Colonic mucosa (tissue), 4 donors: ENCODE measurements at places on chromosomes 11 and 22. TPM values are rescaled to one million over a fixed set of nuclear protein-coding genes. Genes with fewer than 3 reads are reported as not detected.

The VWCE gene
- total RNA-seq: 0.58 TPM

GRCh38 chr11:112925516-112926310 lies 35.5 kb upstream of the NCAM1 start:
- DNase-seq: no peak

The KIRREL3 gene
- total RNA-seq: 0.64 TPM

DNA sequence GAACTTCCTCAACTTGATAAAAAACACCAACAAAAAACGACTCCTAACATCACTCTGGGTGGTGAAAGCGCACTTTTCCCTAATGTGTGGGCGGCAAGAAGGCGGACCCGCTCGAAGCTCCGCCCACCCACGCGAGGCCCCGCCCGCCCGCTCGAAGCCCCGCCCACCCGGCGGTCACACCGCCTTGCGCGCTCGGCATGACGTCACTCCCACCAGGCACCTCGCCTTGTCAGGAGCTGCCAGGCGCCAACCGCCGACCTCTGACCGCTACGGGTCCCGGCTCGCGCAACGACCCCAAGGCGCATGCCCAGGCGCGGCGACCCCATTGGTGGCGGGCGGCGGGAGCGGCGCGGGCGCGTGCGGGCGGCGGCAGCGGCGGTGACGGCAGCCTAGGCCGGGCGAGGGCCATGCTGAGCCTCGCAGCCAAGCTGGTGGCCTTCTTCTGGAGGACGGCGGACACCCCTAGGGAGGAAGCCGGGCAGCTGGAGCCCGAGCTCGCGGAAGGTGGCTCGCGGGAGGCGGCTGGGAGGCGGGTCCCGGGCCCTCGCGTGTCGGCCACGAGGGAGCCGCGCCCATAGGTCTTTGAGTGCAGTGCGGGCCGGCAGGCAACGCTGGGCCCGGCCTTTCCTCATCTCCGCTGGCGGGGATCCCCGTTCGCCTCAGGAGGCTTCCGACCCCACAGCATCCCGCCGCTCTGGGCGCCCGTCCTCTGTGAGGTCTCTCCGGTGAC lies at the start of gene MOV10L1:
Gene MOV10L1, plus strand, starts transcription at position 325 of the 730 bp plus-strand sequence. Its CDS starts 83 bp downstream, at position 408.
- DNase-seq: no peak

DNA sequence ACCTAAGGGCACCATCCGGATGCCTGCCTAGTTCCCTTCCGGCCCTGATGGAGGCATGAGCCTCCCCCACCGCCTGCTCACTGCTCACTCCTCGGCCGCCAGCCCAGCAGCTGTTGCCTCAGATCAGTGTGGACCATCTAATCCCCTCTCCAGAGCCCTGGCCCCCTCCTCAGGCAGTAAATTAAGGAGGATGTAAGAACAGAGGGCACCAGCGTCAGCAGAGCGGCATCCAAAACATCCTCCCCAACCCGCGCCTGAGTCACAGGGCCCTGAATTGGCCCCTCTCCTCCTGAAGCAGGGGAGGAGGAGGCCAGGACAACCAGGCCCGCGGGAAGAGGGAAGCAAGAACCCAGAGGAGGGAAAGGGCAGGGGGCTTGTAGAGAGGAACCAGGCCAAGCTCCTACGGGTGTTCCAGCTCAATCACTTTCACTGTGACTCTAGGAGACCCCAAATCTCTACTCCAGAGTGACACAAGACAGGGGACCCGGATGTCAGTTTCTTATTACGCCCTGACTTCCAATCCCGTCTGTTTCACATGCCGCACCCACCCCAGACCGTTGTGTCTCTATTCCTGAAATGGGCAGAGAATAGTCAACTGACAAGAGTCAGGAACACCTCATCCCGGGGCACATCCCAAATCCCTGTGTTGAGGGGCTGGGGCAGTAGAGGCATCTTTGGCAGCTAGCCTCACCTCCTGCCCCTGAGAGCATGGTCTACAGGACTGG lies 31.3 kb upstream of the MYOD1 start:
- DNase-seq: no peak

The CCS gene
- 31.2 TPM for total RNA-seq

The ARHGEF17 gene
- total RNA-seq: 8.6 TPM

DNA sequence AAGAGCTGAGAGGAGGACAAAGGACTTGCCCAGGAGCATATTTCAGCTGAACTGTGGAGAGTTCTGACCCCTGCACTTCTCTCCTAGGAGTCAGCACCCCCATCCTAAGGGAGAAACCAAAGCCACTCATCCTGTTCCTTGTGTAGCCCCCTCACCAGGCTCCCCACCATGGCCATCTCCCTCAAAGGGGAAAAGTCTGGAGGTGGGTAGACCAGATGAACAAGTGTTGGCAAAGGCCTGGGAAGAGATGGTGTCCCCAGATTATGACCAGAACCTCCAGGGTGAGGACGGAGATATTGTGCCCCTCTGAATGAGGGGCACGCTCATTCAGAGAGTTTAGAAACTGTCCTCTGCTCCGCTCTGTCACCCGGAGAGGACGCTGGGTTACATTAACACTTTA lies 880.0 kb downstream of the BRD1 start:
- no peak for DNase-seq

- DNase-seq: no peak
These were observed 139.0 kb downstream of the FCHSD2 start for GRCh38 chr11:73003088-73003487.

DNA sequence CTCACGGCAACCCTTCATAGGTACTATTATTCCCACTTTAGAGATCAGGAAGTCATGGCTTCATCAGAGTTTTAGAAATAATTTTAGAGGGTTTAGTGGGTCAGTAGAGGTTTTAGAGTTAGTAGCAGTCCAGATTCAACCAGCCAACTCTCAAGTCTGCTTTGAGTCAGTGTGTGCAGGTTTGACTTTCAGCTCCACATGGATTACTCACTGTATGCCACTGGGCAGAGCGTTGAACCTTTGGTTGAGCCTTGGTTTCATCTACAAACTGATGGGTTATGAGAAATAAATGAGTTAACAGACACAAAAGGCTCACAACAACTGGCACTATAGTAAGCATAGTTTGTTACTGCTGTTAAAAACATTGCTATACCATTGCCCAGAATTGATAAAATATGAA lies 19.0 kb upstream of the TP53AIP1 start:
- no peak for DNase-seq

The DEFB131B gene
- not detected for total RNA-seq

DNA sequence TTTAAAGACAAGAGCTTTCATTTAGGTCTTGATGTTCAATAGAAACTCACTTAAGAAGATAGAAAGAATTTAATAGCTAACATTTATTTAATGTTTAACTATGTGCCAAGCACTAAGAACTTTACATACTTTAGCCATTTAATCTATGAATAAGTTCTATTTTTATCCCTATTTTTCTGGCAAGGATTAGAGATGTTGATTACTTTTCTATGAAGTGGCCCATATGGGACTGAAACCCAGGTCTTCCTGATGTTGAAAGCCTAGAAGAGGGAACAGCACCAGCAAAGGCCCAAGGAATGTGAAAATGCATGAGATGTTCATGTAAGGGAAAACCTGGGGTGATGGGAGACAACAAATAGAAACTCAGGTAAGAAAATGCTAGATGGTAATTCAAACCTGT lies 15.4 kb upstream of the TBCEL start:
- DNase-seq: no peak

The SCT gene
- 3.2 TPM for total RNA-seq

The AMOTL1 gene
- 13.9 TPM for total RNA-seq

The CD3G gene
- 2.0 TPM for total RNA-seq

DNA sequence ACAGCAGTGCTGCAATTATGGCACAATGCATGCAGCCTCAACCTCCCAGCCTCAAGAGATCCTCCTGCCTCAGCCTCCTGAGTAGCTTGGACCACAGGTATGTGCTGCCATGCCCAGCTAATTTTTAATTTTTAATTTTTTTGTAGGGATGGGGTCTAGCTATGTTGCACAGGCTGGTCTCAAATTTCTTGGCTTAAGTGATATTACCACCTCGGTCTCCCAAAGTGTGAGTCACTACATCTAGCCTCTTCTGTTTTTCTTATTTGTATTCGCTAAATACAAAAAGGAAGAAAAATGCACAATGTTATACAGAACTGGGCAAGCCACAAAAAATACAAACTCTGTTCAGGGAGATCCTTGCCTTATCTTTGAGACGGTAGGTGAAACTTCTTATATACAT lies 62.1 kb downstream of the DDI1 start:
- no peak for DNase-seq

DNA sequence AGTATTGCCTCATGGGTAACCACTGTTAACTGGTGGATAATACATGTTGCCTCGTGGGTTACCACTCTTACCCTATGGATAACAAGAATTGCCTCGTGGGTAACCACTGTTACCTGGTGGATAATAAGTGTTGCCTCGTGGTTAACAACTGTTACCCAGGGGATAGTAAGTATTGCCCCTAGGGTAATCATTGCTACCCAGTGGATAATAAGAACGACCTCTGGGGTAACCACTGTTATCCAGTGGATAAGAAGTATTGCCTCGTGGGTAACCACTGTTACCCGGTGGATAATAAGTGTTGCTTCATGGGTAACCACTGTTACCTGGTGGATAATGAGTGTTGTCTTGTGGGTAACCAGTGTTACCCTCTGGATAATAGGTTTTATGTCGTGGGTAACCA lies 28.1 kb upstream of the NXPE4 start:
- DNase-seq: no peak

GRCh38 chr11:19460718-19461405 lies 220.1 kb upstream of the E2F8 start:
- peak; percentile 34 for DNase-seq

The SLC22A9 gene
- total RNA-seq: 0.22 TPM

The TEAD1 gene
- 56.7 TPM for total RNA-seq

GRCh38 chr11:93952082-93952780 lies 68.9 kb upstream of the HEPHL1 start:
- DNase-seq: no peak

DNA sequence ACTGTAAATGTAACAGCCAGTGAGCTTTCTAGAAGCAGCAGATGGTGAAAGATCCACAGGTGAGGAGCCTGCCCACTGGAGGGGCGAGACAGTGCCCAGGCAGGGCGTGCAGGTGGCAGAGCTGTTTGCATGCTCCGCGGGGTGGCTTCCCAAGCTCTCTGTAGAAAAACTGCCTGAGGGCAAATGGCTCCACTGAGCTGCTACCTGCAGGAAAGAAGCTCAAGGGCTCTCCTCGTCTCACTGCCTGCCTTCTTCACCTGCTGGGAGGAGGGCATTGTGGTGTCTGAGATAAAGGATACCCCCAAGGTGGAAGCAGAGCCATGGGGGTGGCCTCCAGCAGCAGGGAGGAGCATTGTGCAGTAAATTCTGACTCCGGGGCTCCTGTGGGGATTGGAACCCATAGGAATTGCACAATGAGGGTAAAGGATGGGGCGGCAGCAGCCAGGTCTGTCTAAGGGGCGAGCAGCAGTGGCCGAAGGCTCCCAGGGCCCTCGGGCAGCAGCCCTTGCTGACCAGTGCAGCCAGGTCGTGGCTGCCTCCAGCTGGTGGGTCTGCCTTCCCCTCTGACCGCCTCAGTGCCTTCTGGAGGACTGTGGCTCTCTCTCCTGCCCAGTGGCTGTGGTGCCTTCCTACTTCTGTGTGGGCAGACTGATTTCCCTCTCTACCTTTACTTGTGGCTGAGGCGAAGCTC lies 28.0 kb upstream of the CABP7 start:
- DNase-seq: no peak

The RCOR2 gene
- 4.8 TPM for total RNA-seq

- no peak for DNase-seq
These were observed 63.9 kb downstream of the TRAF6 start for GRCh38 chr11:36446135-36446534.

GRCh38 chr22:21457023-21457787 lies 10.0 kb upstream of the TMEM191C start:
- DNase-seq: no peak

The DEPDC5 gene
- 24.6 TPM for total RNA-seq

GRCh38 chr22:46634011-46634699 lies 14.0 kb downstream of the GRAMD4 start:
- no peak for DNase-seq

DNA sequence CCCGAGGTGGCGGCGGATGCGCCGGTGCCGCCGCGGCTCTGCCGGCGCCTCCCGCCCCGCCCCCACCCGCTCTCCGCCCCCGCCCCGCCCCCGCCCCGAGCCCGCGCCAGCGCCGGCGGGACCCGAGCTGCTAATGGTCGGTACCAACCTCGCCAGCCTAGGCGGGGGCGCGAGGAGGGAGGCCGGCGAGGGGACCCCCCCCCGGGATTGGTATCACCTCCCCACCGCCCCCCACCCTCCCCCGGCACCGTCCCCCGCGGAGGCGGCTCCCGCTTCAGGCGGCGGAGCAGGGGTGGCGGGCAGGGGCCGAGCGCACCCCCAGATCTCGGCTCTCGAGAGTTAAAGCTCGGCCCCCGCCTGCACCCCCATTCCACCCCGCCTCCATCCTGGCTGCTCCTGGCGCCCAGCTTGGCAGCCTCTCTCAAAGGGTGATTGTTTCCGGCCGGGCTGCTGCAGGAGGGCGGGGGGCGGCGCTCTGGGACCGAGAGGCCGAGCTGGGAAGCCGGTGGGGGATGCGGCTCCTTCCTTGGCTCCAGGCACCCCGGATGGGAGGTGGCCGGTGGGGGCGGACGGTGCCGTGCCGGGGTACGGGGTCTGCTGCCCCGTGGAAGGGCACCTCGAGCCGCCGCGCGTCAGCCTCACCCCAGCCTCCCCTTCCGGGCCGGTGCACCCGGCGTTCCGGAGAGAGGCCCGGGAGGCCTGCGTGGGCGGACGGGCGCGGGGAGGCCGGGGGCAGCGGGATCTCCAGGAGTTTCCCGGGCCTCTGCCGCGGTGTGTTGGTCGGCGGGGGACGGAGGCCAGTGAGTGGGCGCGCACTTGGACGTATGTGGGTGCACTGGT lies at the start of gene B3GAT1:
Gene B3GAT1, minus strand, starts transcription at position 40 of the 840 bp plus-strand sequence. CDS start 24,583 bp downstream, outside the sequence.
- DNase-seq: no peak

DNA sequence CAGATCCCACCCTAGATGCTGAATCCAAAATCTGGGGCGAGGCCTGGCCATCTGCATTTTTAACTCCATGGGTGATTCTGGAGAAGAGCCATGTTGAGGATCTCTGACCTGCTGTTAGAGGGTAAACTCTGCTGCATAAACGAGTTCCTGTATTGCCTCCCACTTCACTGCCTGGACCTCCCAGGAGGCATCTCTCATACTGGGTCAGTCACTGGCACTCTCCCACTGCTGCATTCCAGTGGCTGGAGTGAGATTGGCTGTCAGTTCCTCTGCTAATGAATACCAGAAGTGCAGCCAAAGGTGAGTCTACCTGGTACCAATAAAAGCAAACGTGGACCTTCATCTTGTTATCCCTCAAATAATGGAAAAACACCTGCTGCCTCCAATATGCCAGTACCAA lies 10.3 kb downstream of the POLDIP3 start:
- no peak for DNase-seq

- no peak for DNase-seq
These were observed 19.6 kb downstream of the TUB start for GRCh38 chr11:8100605-8101004.

- no peak for DNase-seq
These were observed 829.6 kb downstream of the KCNA4 start for GRCh38 chr11:29187215-29187614.

- no peak for DNase-seq
These were observed 21.2 kb upstream of the FEZ1 start for GRCh38 chr11:125517116-125517770.

DNA sequence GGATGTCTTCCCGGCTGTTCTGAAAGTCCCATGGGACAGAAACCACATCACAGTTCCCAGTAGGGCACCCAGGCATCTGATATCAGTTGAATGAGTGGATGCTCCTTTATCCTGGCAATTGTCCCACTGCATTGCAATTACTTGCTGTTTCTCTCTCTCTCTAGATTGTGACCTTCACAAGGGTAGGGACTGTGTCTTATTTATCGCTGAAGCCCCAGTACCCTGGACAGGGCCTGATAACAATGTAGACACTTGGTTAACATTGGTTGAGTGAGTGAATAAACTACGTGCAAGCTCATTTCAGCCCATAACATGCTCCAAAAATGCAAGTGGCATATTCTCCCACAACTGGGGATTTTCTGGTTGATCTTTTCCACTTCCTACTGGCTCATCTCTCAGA lies 193.7 kb upstream of the NARS2 start:
- DNase-seq: no peak

GRCh38 chr11:68402355-68403031 lies 58.1 kb upstream of the PPP6R3 start:
- no peak for DNase-seq
